Stimulated activated CD8-positive, alpha-beta memory T cell treated with anti-CD3 and anti-CD28 coated beads, Interleukin-7, amount 100 ng/mL, for 1 hour (primary cell): ENCODE measurements at places on chromosomes 7 and 10.

GRCh38 chr7:144437370-144438191 is 34.1 kb upstream of the NOBOX start:
- DNase-seq: no peak

DNA sequence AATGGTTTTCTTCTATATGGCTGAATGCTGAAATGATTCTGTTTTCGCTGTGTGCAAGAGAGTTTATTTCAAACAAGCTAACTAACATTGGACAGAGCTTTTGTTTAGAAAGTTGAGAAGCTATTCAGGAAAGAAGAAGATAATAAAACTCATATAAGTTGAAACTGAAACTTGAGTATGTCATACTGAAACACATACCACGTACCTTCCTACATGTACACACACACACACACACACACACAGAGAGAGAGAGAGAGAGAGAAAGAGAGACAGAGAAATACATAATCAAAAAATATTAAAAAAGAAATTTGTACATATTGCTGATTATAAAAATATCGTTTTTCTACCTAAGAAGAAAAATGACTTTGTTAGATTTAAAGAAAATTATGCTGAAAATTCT is 561.9 kb upstream of the KCND2 start:
- no peak for DNase-seq

GRCh38 chr10:80471001-80471400 is 16.9 kb downstream of the TSPAN14 start:
- no peak for DNase-seq

- DNase-seq: no peak
Measured at GRCh38 chr7:41907444-41907843, 204.6 kb upstream of the INHBA start.

GRCh38 chr10:83357004-83357403 is 782.3 kb upstream of the GHITM start:
- no peak for DNase-seq

- no peak for DNase-seq
Measured at GRCh38 chr7:157514306-157514705, 177.5 kb downstream of the DNAJB6 start.

DNA sequence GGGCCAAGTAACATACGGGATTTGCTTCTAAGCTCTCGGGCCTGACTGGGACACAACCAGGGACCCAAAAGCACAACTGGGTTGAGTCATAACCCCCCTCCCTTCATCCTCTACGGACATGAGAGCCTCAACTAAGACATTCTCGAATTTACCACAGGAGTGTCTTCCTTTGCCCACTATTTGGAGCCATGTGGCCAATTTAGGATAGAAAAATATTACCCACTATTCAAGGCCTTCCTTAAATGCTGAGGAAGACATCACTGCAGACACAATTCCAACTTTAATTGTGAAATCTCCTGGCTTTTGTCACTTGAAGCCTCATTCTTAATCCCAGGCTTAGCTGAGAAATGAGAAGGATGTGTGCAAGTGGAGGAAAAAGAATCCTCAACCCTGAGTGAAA is 11.8 kb downstream of the CTBP2 start:
- DNase-seq: no peak

DNA sequence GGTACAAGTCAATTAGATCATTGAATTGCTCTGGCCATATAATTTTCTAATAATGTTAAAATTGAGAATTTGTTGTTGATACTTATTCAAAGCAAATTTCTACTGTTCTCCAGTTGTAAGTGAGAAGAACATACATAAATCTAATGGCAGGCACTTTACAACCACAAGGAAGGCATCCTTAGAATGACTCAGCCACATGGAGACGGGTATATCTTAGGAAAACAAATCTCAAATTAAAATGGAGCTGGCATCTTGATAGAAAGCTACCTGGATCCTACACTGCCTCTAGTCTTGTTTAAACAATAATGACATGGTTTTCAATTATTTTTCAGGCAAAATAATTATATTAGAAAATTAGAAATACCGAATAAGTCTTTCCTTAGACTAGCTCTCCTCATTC is 1183.7 kb upstream of the SORCS1 start:
- no peak for DNase-seq

- DNase-seq: no peak
Measured at GRCh38 chr10:17199351-17199804, 2.1 kb downstream of the TRDMT1 start.

- DNase-seq: no peak
Measured at GRCh38 chr10:21912625-21913024, 90.9 kb downstream of the DNAJC1 start.

- DNase-seq: no peak
Measured at GRCh38 chr7:21355406-21355874, 72.4 kb upstream of the SP4 start.

GRCh38 chr7:92647652-92648051 is 57.5 kb upstream of the FAM133B start:
- no peak for DNase-seq
